ENCODE measurements at places on chromosomes 12 and 14.

- no peak for DNase-seq
These were observed 357.3 kb upstream of the MIS18BP1 start for GRCh38 chr14:45610318-45610717.

DNA sequence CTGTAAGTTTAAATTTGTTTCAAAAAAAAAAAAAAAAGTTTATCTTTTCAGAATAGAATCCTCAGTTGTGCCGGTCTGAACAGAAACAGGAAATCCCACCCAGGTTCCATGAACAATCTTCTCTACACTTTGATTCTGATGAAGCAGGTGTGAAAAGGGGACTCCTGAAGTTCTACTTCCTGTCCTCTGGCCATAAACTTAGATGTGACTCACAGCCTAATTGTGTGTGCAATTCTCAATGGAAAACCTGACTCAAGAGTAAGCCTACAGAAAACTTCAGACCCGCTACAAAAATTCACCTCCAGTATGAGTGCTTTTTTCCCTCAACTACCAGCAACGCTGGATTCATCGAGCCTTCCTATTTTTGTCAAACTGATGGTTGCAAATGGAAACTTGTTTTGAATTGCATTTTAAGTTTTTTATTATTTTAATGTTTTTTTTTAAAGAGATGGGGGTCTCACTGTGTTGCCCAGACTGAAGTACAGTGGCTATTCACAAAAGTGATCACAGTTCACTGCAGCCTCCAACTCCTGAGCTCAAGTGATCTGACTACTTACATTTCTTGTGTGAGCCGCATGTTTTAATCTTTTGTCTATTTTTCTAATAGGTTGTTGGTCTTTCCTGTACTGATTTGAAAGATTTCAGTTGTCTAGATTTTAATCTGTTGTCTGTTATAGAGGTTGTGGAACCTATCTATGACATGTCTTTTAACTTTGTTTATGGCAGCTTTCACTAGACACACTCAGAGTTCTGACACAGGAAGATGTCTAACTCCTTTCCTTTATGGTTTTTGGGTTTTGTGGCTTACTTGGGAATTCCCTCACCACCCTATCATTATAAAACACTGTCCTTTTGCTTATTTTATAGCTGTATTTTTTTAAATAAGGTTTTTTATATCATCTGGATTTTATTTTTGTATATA, 37.6 kb downstream of the ATG14 start:
- DNase-seq, result no peak

- DNase-seq, result no peak
These were observed 1.5 kb downstream of the IRF2BPL start for GRCh38 chr14:77026930-77027537.

DNA sequence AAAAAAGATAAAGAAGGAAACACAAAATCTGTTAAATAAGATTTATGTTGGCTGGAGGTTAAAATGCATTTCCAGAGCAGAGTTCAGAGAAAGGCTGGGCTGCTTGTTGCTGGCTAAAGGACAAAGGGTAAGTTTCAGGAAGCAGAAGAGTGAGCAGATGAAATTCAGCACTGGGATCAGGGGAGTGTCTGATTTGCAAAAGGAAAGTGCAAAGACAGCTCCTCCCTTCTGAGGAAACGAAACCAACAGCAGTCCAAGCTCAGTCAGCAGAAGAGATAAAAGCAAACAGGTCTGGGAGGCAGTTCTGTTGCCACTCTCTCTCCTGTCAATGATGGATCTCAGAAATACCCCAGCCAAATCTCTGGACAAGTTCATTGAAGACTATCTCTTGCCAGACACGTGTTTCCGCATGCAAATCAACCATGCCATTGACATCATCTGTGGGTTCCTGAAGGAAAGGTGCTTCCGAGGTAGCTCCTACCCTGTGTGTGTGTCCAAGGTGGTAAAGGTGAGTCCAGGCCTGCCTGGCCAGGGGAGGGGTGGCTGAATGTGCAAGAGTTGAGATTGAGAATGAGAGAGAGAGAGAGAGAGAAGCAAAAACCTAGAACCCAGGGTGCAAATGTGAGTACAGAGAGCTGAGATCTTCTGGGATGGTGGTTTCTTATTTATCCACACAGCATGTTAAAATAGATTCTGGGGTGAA, at the start of gene OAS1:
Gene OAS1, plus strand, starts transcription at position 251 of the 703 bp plus-strand sequence. Its CDS starts 78 bp downstream, at position 329.
- no peak for DNase-seq

GRCh38 chr14:91311284-91311662, 66.8 kb upstream of the GPR68 start:
- DNase-seq, result no peak

- no peak for DNase-seq
These were observed 293.9 kb downstream of the KCNC2 start for GRCh38 chr12:74915718-74916117.

- peak; percentile 60 for DNase-seq
These were observed at the start of gene C14orf93 for GRCh38 chr14:23009939-23010726. C14orf93 (minus strand) TSS chr14:23010143; CDS start chr14:22999023, 11,120 bp downstream.

DNA sequence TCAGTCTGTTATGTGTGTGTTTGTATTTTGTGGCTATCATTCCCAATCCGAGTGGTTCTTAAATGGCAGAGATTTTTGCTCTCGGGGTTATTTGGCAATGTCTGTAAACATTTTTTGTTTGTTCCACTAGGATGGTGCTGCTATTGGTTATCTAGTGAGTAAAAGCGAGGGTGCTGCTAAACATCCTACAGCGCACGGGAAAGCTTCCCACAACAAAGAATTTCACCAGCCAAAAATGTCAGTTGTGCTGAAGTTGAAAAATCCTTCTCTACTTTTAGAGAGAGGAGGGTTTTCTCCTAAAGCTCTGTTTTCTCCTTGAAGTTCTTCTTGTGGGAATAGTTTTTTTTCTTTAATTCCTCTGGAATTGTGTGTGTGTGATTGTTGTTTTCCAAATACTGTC, 2.4 kb downstream of the EXD2 start:
- no peak for DNase-seq

- DNase-seq, result no peak
These were observed 161.0 kb downstream of the SAMD4A start for GRCh38 chr14:54727929-54728328.

DNA sequence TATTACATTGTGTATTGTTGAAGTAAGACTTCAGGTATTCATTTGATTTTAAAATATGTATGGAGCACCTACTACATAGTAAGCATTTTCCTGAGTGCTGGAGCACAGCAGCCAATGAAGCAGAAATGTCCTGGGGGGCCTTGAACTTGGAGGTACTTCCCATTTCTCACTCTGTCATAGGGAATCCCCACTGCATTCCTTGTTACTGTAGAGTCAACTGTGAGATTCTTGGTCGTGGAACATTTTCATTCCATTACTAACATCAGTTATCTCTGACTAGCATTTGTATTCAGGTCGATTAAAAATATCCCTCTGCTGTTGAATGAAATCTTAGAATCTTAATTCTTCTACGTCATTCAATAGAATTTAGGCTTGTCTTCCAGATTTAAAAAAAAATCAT, 66.7 kb downstream of the PDE3A start:
- no peak for DNase-seq

- no peak for DNase-seq
These were observed 143.2 kb downstream of the SLC15A4 start for GRCh38 chr12:128680555-128680954.

DNA sequence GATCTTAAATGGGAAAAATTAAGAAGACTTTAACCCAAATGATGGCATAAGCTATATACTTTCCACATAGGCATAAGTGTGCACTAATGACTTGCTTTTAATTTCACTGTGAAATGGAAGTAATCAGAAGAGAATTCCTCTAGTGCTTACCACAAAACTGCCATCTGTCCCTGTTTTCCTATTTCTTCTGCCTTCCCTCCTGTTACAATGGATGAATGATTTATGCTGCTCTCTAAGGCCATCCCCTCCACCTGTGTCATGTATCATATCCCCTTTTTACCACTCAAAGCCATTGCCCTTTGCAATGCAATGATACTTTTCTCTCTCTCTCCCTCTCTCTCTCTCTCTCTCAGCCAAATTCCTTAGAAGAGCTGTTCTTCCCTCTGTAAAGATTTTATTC, 109.1 kb downstream of the C12orf50 start:
- DNase-seq, result no peak

DNA sequence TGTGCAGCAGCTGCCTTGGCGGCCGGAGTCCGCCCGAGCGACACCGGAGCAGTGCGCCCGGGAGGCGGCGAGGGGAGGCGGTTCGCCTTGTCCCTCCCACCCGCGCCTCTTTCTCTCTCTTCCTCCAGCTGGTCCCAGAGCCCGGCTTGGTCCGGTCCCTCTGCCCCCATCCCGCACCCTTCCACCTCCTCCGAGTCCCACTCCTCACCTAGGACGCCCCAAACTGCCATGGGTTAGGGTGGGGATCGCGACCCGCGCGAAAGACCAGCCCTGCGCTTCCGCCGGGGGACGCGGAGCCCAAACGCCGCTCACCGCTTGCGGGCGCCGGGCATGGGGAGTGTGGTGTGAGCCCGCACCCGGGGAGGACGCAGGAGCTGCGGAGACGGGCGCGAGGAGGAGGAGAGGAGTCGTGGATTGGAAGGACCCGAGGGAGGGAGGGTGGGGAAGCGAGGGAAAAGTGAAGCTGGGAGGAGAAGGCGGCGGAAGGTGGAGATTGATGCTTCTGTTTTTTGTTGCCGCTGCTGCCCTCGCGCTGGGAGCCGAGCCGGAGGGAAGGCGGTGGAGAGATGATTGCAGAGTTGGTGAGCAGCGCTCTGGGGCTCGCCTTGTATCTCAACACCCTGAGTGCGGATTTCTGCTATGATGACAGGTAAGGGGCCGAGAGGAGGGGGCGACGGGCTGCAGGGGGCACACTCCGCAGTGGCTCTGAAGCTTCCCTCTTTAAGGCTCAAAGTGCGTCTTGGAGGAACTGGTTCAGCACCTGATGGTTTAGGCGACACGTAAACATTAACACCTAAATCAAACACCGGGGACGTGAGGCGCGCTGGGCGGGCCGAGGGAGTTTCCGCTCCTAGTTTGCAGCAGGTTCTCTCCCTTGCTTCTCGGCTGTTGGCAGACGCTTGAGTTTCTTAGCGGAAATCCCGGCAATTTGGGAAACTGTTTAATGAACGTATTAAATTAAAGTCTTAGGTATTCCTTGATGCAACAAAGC, 610 bp downstream of the TMTC2 start:
- peak; percentile 14 for DNase-seq

DNA sequence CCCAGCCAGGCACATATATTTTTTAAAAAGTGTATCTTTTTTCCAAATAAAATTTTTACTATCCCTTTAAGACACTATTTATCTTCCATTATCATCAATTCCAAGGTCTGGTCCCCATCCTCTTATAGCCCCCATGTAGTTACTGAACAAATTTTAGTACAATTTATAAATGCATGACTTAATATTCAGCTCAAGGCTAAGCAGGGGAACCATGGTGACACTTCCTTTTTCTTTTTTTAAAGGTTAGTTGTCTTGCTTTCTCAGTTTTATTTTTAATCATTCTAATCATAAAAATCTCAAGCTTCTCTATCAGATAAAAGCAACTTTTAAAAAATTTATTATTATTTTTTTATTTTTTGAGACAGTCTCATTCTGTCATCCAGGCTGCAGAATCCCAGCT, 92.3 kb downstream of the TRAFD1 start:
- DNase-seq, result no peak

DNA sequence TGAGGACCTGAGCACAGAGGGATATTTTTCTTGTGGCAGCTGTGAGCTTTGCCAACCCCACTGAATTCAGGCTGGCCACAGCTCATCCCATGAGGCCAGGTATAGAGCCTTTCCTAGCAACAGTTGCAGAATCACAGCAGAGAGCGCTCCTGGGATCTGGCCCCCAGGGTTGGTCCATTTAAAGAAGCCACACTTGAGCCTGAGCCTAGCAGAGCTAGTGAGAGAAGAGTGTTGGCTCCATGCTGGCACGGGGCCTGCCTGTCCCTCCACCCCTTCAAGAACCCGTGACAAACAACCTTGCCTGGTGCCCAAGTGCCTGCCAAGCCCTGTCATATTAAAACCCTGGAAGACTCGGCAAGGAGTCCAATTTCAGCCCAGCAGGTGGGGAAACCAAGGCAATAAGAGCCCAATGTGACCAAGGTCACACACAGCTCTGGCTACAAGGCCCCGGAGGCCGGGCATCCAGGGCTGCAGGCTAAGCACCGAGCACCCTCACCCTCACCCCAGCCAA, 91.6 kb downstream of the LRRC74A start:
- DNase-seq, result peak; percentile 65

DNA sequence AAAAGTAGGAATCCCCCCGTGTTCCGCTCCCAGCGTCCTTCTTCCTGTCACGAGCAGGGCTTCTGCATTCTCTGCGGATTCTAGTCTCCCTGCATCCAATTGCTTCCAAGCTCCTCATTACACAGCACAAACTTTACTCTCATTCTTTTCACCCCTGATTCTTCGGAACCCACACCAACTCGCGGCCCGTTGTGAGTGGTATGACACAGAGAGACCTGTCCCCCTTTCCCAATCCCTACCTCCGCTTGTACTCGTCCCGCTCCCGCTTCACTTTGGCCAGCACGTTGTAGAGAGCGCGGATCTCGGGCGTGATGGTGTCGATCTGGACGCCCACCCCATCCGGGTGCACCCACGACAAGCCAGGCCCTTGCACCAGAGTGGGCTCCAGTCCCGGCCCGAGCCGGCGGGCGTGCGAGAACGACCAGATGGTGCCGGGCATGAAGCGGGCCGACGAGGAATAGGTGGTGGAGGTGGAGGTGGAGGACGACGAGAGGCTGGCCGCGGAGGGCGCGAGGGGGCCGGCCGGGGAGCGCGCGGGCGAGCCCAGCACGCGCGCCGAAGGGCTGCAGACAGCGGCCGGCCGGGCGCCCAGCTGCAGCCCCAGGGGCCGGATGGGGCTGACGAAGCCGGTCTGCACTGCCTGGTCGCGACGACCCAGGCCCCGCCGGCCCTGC, 687 bp downstream of the IFFO1 start:
- no peak for DNase-seq

GRCh38 chr12:65631621-65632111, 192.6 kb upstream of the HMGA2 start:
- no peak for DNase-seq

DNA sequence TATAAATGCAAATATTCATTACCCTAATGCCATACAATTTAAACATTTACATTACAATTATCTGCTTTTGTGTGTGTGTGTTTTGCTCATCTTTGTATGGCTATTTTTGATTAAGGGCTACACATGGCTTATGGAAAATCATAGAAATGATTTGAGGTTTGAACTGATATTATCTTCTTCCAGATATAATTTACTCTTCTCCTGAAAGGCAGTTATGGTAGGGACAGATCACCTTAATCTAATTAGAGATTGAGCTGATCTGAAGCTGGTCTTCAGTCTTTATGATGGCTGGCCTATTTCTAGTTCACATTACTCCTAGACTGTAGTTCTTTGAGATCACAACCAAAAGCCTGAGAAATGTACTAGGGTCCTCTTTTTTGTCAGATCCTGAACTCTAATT, 15.6 kb downstream of the ABHD12B start:
- no peak for DNase-seq

- DNase-seq, result no peak
These were observed at the start of gene DCN for GRCh38 chr12:91182636-91183455. DCN (minus strand) TSS chr12:91182817; CDS start chr12:91178552, 4,265 bp downstream.

DNA sequence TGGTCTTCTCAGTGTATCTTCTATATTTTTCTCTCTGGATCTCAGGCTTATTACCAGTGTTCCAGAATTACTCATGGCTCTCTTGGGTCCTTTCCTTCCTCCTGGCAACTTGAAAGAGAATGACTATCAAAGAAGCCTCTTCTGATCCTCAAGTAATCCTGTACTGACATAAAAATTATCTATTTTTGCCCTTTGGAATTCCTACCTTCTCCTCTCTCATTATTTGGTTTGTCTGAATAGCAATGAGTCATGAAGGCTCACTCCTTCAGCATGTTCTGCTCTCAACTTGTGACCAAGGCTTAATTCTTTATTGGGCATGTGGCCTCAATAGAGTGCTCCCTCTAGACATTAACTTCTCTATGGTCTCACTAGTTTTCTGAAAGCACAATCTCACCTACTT, 553.6 kb upstream of the ATP2B1 start:
- no peak for DNase-seq

GRCh38 chr12:76967181-76967885, 88.5 kb upstream of the CSRP2 start:
- DNase-seq, result no peak
